ENCODE measurements at places on chromosomes 7 and 10. TPM values are rescaled to one million over a fixed set of nuclear protein-coding genes. Genes with fewer than 3 reads are reported as not detected.
A peak's percentile ranks its signal among the peaks of the same experiment; 100 is the strongest.

- peak; percentile 81 for DNase-seq
- H3K4me1 ChIP-seq = peaks cover 24% of the 10 kb centered on the region
- no peak overlapping the region for H3K4me3 ChIP-seq
- H3K27ac ChIP-seq = peak overlapping the region; percentile 42
Measured at GRCh38 chr7:140656548-140657515, 15.9 kb upstream of the ADCK2 start.

Gene MYO3A
- total RNA-seq = 0.21 TPM

Gene LRRC27
- total RNA-seq = 12.6 TPM

Gene UCN3
- 0.35 TPM for total RNA-seq

Gene HOXA2
- total RNA-seq = 1.4 TPM

Gene TRIM74
- 0.26 TPM for total RNA-seq

- no peaks in the 10 kb centered on the region for H3K36me3 ChIP-seq
- H3K4me3 ChIP-seq = no peak overlapping the region
- no peak for DNase-seq
- H3K27me3 ChIP-seq = peaks cover 6% of the 10 kb centered on the region
Measured at GRCh38 chr10:90862908-90863514, 5.2 kb upstream of the HTR7 start.

DNA sequence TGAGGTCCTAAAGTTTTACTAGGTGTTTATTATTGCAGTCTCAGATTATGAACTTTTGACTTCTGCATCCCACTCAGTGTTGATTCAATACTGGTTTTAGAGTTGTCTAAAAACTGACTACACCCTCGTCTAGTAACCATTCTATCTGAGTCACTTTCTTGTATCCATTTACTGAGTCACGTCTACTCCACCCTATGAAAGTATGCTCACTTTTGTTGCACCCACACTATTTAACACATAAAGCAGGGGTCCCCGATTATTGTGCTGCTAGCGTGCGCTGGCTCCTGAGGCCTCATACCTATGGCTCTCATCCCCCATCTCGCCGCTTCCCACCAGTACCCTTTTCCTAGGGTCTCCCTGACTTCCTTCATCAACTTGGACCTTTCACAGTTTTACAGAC lies 2.0 kb downstream of the SAMD9 start:
- no peaks in the 10 kb centered on the region for H3K36me3 ChIP-seq
- no peak overlapping the region for H3K27ac ChIP-seq
- no peak for DNase-seq
